ENCODE measurements at places on chromosomes 11 and 22.

GRCh38 chr11:61162092-61162941 lies 1.1 kb upstream of the VPS37C start:
- no peak for DNase-seq

GRCh38 chr11:17519061-17519885 lies 24.9 kb downstream of the USH1C start:
- no peak for DNase-seq

DNA sequence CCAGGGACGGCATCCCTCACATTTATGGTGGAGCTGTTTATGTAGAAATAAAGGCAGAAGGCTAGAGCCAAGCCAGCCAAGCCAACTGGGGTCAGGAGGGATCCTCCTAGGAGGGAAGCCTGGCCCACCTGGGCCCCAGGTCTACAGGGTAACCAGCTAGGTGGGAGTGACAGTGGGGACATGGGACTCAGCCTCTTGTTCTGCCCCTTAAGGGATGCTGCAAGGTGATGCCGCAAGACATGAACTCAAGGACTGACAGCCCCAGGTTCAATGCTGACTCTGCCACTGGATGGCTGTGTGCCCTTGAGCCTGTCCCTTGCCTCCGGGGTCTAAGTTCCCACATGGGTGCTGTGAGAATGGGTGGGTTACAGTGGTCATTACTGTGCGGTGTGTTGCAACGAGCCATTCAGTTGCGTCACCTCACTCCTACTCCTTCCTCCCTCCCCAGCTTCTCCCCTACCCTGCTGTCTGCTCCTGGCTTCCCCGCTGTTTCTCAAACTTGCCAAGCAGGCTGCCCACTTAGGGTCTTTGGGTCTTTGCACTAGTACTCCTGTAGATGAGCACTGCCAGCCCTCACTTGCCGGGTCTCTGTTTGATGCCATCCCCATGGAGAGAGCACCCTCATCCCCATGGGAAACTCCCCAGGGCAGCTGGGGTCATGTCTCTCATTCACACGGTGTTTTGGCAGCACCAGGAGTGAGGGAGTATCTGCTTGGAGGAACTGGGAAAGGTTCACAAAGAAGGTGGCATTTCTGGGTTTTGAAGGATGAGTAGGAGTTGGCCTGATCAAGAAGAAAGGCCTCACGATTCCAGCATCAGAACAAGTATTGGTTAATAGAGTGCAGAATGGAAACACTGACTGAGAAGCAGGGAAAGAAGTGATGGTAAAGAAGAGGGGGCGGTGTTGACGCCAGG lies 43.0 kb upstream of the RTL6 start:
- no peak for DNase-seq

GRCh38 chr11:61742391-61742790 lies 10.0 kb upstream of the MYRF start:
- DNase-seq, result no peak

GRCh38 chr11:3208272-3208671 lies 10.3 kb downstream of the MRGPRG start:
- DNase-seq, result no peak

- no peak for DNase-seq
Measured at GRCh38 chr22:24427500-24428164, at the start of gene ADORA2A. Gene ADORA2A (plus strand): TSS chr22:24427599. CDS start chr22:24433405, 5,806 bp downstream.

DNA sequence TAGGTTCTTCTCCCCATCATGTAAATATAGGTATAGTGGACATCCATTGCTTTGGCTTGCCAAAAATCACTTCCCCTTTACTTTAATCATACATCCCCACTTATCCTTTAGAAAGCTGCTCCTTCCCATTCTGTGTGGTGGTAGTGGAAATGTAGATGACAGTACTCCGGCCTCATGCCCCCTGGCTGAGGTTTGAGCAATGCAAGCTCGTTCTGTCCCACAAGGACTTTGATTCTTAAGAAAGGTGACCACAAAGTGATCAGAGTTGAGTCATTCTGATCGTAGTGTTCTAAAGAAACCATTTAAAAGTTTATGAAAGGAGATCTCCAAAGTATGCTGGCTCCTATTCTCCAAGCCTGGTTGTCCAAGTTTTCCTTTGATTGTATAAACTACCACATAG lies 10.9 kb downstream of the TUG1 start:
- no peak for DNase-seq

DNA sequence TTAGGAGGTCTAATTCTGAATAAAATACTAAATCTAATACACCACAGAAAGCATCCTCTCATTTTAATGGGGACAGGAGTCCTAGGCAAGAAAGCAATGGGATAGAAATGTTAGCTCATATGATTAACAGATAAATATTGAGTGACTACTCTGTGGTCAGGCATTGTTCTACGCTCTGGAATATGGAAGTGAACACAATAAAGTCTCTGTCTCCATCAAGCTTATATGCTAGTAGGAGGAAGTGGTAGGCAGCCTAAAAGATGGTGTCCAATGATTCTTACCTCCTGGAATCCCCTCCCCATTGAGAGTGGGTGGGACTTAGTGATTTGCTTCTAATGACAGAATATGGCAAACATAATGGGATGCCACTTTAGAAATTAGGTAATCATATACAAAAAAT lies 160.3 kb upstream of the PDGFD start:
- no peak for DNase-seq

DNA sequence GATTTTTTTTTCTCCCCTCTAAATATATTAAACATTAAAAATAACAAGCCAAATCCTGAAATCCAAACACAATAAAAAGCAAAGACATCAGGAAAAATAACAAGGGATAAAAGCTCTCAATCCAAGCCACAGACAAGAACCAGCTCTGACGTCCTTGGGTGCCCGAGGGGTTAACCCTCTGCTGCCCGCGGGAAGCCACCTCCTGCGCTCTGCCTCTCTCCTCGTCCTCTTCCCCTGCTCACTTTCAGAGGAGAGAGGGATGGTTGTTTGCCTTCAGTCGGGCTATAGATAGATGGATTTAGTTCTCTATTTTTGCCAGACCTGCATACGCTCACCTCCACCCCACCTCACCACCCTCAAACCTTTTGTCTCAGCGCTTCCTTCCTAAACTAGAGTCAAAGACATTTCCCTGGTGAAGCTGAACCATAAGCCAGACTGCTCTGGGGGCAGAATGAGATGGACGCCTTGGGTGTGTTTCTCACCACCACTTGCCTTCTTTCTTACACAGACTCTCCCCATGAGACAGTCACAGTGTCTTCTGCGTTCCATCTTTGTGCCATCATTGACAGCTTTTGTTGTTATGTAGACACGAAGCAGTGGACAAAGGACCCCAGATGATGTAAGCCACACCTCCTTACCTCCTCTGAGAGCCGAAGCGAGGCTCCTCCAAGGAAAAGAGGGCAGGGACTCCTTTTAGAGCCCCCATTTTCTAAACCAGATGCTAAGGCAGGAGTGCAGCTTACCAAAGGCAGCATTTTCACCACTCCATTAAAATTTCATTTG lies 142.5 kb upstream of the HSD17B12 start:
- DNase-seq, result no peak

DNA sequence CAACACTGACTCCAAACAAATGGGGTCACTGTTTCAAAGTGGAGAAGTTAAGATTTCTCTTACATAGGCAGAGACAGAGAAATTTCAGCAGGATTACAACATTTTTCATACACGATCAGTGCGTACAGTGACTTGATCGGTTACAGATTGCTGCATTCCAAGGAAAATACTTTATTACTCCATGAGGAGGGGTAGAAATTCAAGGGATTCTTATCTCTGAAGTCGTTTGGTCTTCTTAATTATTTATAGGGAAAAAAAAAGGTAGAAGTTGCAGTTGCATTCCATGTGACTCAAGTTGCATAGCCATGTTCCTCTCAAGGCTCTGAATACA lies 10.7 kb upstream of the SMIM38 start:
- DNase-seq, result no peak

GRCh38 chr11:13333456-13333957 lies 55.9 kb downstream of the BMAL1 start:
- DNase-seq, result no peak

GRCh38 chr11:45091563-45092403 lies 54.7 kb upstream of the PRDM11 start:
- DNase-seq, result no peak

GRCh38 chr22:44775862-44776261 lies 23.5 kb downstream of the ARHGAP8 start:
- DNase-seq, result no peak

- no peak for DNase-seq
Measured at GRCh38 chr11:8501836-8502235, 92.2 kb downstream of the STK33 start.

Measured in T1000 (cell line).